ENCODE measurements at places on chromosomes 6 and 20.

DNA sequence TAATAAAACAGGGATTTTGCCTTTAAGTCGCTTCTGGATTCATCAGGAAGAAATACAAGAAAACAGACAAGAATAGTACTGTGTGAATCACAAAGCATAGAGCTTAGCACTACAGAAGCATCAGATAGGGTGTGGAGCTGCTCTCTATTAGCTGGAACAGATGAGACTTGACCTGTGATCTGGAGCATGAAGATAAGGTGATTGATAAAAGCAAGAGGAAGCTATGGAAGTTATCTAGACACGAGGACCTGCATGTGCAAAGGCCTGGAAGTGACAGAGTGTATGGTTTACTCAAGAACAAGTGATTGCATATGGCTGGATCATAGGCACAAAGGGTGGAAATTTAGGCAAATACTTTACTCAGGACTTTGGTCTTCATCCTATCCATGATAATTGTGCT, 112.9 kb upstream of the MLIP start:
- DNase-seq = no peak

DNA sequence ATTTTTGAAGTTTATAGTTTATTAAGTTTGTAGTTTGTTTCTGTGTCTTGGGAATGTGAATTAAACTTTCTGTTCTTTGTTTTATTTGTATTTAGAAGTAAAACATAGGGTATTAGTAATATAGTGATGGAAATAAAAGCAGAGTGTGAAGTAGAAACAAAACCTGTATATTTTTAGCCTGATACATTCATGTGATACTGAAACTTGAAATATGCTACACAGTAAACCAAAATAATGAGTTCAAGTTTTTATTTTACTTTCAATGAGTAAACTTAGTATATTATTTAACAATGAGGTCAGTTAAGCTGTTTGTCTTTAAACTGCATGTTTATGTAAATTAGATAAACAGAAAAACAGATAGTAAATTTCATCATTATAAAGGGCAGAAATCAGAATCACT, 1592.6 kb downstream of the GRIK2 start:
- no peak for DNase-seq

GRCh38 chr6:138240476-138241245, 22.4 kb upstream of the PBOV1 start:
- DNase-seq = no peak

- DNase-seq = peak; percentile 87
These were observed 358.4 kb downstream of the THBS2 start for GRCh38 chr6:168895102-168895812.

- DNase-seq = no peak
These were observed 80.4 kb downstream of the JPH2 start for GRCh38 chr20:44106615-44107014.

DNA sequence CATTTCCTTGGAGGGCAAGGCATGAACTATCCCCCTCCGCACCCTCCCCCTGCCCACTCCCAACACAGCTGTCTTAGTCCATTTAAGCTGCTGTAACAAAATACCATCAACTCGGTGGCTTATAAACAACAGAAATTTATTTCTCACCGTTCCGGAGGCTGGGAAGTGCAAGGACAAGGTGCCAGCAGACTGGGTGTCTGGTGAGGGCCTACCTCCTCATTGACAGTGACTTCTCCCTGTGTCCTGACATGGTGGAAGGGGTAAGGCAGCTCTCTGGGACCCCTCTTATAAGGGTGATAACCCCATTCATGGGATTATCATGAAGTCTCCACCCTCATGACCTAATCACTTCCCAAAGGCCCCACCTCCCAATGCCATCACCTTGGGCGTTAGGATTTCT, 114.3 kb upstream of the MAFB start:
- no peak for DNase-seq

GRCh38 chr20:51856432-51856831, 54.1 kb upstream of the SALL4 start:
- DNase-seq = no peak

- no peak for DNase-seq
These were observed 34.1 kb downstream of the TREML1 start for GRCh38 chr6:41120058-41120457.

DNA sequence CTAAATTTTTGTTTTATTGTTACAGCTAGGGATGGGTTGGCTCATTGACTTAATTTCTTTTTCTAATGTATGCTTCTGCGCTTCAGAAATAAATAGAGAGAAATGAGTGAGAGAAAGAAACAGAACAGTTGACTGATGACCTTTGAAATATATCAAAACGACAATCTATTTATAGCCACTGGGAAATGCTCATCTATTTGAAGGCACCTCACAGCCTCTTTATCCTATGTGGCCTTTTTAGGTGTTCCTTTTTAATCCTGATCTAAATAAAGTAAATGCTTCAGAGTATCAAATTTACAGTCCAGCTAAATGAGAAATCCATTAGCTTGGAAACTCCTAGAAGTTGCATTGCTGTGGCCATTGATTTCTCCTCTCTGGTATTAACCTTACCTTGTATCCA, 943.5 kb upstream of the CITED2 start:
- DNase-seq = no peak

DNA sequence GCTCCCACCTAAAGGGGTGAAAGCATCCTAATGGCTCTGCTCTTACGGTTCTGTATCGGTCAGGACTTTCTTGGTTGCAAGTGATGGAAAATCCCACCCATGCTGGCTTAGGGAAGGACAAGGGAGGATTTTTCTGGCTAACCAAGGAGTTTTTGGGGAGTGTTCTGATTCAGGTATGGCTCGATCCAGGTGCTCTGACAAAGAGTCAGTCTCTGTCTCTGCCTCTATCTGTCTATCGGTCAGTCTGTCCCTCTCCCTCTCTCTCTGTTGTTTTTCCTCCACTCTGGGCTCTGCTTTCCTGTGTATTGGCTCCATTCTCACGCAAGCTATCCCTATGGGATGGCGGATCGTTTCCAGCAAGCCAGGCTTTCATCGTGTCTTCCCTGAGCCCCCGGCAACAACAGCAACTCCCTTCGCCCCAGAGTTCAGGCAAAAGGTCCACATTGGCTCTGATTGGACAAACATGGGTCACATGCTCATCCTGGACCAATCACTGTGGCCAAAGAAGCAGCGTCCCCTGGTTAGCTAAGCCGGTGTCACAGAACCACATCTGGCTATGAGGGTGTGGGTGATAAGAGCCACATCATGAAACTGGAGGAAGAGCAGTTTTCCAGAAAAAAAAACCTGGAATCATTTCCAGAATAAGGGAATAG, 160.3 kb downstream of the BMP7 start:
- DNase-seq = no peak

DNA sequence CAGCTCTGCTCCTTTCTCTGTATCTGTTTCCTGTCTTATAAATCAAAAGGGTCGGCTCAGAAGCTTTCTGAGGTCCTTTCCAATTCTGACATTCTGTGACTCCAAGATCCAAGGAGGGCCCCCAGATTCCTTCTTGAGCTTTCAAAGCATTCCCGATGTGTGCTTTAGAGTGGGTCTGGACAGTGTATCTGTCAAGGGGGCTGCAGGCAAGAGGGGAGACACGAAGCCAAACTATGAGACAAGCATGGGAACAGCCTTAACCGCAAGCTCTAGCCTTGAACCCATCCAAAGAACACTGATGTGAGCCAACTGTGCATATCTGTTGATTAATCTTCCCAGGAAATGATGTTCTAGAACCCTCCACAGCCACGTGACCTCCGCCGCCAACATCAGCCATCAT, 73.8 kb downstream of the TSHZ2 start:
- no peak for DNase-seq

DNA sequence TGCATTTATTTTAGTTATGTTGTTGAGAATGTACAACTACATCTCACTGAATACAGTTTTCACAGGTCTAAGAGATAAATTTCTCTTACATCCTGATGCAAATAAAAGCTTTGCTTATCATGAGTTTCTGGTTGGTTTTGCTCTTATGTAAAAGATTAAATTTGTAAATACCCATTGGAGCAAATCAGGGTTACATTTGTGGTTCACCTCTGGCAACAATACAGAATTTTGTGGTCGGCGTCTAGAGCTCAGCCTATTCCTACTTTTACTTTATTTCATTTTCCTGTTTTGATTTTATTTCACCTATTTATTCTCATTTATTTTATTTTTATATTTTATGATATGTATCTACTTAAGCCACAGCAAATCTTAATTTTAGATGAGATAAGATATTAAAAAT, 271.9 kb upstream of the MARCKS start:
- DNase-seq = no peak

- no peak for DNase-seq
These were observed 161.0 kb downstream of the AIG1 start for GRCh38 chr6:143221698-143222097.

- DNase-seq = no peak
These were observed 91.4 kb downstream of the RREB1 start for GRCh38 chr6:7198833-7199800.

- no peak for DNase-seq
These were observed 25.2 kb upstream of the FYN start for GRCh38 chr6:111898452-111898851.

DNA sequence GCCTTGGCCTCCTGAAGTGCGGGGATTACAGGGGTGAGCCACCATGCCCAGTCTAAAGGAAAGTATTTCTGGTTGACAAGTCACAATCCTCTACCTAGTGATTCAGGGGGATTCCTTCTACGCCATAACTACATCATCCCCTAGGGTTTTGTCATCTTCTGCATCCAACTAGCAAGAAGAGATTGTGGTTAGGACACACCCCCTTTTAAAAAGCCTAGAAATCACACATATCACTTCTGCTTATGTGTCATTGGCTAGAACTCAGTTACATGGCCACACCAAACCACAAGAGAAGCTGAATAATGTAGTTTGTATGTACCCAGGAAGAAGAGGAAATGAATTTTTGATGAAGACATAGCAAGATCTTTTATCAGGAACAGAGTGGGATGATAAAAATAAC, 14.7 kb upstream of the CHD6 start:
- DNase-seq = no peak
